GM10248 (cell line): ENCODE measurements at places on chromosomes 7 and 10.

- DNase-seq: no peak
Observed at GRCh38 chr7:141113131-141113530, 39.3 kb downstream of the TMEM178B start.

GRCh38 chr10:29627201-29628132, 7.3 kb downstream of the SVIL start:
- no peak for DNase-seq

DNA sequence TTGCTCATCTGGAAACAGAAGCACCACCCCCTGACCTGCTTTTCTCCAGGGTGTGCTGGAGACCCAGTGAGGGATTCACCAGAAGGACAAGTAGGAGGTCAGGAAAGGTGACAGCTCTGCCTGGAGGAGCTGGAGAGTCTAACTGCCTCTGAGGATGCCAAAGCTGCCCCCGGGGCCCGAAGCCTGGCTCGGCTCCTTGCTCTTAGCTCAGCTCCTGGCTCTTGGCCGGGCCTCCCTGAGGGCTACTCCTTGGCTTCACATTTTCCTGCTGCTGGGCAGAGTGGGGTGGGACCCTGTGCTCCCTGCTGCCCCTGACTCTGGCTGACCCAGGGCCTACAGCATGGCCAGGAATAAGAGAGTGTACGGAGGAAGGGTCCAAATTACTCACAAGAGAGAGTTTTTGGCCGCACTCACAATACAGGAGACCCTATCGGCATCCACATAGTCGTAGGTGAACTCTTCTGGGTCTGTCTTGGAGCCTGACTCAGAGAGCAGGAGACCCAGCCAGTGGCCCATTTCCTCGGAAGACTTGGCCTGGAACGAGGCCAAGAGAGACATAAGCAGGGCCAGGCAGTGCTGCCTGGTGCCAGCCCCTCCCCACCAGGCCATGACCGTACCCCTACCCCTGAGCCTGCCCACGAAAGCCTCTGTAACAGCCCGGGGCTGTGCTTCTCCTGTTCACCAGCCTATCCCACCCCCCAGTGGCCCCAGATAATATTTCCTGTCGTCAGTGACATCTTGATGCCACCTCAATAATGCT, 63.1 kb downstream of the VWA2 start:
- no peak for DNase-seq

GRCh38 chr7:122304319-122304975, at the start of gene FEZF1:
Gene FEZF1 (minus strand): TSS chr7:122304750. CDS start chr7:122304437, 313 bp downstream.
- DNase-seq: no peak

GRCh38 chr10:1625079-1625478, 112.2 kb downstream of the ADARB2 start:
- no peak for DNase-seq

GRCh38 chr10:85149766-85150165, 821.4 kb downstream of the CCSER2 start:
- DNase-seq: no peak

DNA sequence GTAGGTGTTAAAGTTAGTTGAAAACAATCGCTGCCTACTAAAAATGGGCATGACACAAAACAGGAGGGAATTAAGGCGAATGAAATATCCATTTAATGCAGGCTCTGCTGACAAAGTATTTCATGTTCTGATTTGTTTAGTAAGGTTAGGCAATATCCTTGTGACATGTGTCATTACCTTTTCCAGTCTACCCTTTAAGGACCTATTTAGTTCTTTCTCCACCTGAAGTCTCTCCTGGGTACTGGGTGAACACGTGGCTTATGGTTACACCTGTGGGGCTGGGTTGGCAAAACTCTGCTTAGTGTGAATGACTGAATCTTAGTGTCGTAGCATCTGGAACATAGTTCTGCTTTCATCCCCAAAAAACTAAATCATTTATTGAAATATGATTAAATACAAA, 313.5 kb downstream of the CCDC3 start:
- no peak for DNase-seq

- DNase-seq: no peak
Observed at GRCh38 chr7:28738412-28738811, 219.7 kb downstream of the TRIL start.

GRCh38 chr7:105862770-105863169, 13.6 kb downstream of the ATXN7L1 start:
- no peak for DNase-seq

- no peak for DNase-seq
Observed at GRCh38 chr7:28351450-28351849, 60.9 kb upstream of the CREB5 start.

DNA sequence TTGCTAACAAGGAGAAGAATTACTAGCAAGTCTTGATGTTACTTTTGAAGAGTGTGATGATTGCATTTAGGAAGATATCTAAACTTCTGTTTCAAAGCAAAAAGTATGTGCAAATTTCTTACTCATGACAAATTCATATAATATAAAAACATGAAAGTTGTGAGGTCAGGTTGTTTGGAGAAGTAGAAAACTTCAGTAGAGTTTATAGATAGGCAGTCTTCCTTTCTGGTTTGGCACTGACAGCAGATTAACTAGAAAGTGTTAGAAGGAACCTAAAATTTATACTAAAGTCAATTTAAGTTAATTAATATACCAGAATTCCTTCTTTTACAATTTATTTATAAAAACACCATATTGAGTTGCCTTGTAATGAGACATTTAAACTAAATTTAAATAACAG, 16.9 kb downstream of the PTEN start:
- no peak for DNase-seq

DNA sequence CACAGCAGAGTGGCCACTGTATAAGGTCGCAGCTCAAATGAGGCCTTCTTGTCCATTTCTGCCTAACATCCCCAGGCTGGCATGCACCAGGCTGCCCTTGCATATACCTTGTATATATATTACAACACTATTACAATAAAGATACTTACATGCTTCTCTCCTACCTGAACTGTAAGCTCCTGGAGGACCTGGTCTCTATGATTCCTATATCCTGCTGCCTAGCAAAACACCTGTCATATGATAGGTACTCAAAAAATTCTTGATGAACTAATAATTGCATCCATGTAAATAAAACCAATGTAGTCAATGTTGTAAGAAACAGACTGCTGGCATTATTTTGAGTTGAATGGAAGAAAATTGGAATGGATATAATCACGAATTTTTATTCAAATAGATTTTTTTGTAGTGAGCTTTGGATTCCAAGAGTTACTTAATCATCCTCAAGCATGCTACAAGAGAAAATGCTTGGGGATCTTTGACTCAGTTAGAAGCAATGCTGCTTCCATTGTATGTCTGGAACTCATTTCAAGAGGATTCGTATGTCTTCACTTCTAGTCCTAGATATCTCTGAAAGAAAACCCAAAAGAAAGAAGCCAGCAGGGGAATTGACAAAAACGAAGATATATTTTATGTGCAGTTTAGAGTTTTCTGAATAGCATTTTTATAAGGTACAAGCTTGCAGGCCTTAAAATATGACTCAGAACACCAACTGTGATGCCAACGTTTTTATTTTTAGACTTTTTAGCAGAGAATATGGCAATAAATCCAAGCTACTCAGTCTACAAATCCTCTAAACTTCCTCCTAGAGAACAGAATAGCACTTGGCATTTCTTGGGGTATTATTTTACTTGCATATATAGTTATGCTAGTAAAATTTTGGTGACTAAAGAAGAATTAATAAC, 53.1 kb downstream of the OSBPL3 start:
- DNase-seq: no peak

DNA sequence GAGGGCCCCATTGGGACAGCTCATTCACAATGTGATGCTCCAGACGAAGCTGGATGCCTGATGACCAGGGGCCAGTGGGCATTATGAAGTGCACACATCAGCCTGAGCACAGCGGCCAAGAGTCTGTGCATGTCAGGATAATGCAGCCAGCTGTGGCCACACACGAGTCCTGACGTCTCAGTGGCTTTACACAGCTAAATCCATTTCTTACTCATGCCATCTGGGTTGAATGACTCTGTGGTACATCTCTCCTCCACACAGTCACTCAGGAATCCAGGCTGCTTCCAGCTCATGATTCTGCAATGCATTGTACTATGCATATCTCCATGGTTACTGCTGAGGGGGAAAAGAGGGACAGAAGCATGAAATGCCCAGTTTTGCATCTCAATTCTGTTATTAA, 123.6 kb downstream of the PRLHR start:
- DNase-seq: no peak

- no peak for DNase-seq
Observed at GRCh38 chr10:3494131-3494837, 290.7 kb downstream of the KLF6 start.

DNA sequence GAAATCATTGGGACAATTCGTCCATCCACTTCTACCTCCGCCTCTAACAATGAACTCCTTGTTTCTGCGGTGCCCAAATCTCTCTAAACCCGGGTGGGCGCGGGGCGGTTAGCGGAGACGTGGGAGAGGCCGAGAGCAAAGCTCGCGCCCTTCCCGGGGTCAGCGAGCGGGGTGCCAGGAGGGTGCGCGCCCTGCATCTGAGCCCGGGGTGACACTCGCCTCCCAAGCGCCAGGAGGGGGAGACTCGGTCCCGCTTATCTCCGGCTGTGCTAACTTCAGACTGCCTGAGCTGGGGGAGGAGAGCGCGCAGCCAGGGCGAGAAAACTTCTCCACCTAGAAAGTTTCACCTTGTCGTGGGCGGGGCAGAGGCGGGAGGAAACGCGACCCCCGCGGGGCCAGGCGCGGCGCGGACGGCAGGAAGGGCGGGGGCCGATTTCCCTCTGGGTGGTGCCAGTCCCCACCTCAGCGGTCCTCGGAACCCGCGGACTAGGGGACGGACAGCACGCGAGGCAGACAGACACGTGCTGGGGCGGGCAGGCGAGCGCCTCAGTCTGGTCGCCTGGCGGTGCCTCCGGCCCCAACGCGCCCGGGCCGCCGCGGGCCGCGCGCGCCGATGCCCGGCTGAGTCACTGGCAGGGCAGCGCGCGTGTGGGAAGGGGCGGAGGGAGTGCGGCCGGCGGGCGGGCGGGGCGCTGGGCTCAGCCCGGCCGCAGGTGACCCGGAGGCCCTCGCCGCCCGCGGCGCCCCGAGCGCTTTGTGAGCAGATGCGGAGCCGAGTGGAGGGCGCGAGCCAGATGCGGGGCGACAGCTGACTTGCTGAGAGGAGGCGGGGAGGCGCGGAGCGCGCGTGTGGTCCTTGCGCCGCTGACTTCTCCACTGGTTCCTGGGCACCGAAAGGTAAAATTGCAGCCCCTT, at the start of gene MET:
Gene MET, plus strand, starts transcription at position 516 of the 915 bp plus-strand sequence. CDS start 26,889 bp downstream, outside the sequence.
- peak; percentile 76 for DNase-seq

- DNase-seq: no peak
Observed at GRCh38 chr10:48478469-48478868, 126.4 kb downstream of the ARHGAP22 start.

- no peak for DNase-seq
Observed at GRCh38 chr10:71309919-71310318, 9.1 kb upstream of the SLC29A3 start.

- no peak for DNase-seq
Observed at GRCh38 chr10:36499693-36500092, 625.7 kb upstream of the ANKRD30A start.

DNA sequence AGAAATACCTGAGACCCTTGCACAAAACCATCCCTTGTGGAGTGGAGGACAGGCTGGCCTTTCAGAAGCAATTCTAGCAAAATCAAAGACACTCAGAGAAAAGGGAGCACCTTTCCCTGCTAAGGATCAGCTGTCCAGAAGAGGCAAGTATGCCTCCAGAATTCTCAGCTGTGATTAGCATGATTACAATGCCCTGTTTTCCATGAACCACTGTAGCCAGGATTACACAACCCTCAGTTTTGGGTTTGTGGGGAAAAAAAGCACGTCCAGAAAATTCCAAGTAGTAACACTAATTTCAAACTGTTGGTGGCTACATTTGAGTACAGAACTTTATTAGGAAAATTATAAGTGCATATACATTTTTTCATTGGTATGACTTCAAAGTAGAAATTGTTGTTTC, 15.0 kb downstream of the CXCL12 start:
- DNase-seq: no peak

GRCh38 chr7:9175871-9176270, 742.5 kb downstream of the NXPH1 start:
- no peak for DNase-seq

DNA sequence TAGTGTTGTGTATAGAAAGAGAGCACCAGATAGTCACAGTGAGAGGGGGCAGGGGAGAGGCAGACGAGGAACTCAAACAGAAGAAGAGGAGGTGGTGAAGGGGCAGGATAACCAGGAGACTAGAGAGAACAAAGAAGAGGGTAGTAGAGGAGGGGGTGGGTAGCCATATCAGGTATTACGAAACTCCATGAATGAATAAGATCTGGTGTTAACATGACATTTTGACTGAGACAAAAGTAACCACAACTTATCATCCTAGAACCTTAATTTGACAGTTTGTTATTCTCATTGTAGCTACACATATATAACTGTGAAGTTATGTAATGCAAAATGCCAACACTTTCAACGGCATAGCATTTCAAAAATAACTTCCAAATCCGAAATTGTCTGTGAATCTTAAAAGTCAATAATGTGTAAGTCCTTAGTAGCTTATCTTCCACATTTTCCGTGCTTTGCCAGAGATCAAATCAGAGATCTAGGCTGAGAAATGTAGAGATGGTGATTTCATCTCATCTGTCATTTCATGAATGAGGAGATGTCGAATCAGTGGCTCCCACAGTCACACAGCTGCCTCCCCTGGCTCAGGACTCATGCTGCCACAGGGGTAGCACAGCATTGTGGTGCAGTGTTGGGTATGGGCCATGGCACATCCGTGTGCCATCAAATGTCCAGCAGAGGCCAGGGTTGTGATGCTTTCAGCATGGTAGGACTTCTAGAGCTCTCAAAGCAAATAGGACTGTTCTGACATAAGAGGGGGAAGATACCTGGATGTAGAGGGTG, 202.1 kb downstream of the HECW1 start:
- no peak for DNase-seq

- DNase-seq: no peak
Observed at GRCh38 chr10:47070541-47070940, 159.3 kb downstream of the PTPN20 start.

DNA sequence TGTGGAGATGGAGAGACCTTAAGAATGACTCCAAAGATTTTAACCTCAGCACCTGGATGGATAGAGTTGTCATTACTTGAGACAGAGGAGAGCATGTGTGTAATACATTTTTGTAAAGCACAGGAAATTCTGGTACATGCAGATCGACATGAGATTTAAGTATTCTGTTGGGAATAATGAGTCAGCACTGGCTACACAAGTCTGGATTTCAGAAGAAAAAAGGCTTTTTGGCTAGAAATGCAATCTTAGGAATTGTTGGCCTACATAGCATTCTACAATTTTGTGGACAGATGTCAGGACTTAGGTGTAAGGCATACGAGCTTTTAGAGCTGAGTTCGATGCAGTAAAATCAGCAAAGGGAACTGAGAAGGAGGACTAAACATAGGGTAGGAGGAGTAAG, 24.1 kb upstream of the ANKRD30A start:
- no peak for DNase-seq
